Upper lobe of left lung (tissue), 6 donors: ENCODE measurements at places on chromosomes 1 and 21. TPM values are rescaled to one million over a fixed set of nuclear protein-coding genes. Genes with fewer than 3 reads are reported as not detected.

DNA sequence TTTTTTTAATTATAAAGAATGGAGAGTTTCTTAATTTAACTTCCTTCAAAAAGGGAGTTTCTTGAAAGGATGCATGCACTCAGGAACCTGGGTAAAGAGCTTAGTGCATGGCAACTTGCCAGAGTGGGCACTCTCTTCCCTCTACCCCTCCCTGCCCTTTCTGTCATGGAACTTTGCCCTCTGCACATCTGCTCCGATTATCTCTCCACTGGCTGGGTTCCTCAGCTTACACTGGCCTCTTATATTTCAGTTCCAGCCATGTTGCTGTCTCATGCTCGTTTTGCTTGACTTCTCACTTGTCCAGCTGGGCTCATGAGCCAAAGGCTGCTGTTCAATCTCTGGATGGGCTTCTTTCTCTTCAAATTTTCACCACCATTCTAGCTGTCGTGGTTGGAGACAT, 87.0 kb downstream of the NCAM2 start:
- no peaks in the 10 kb centered on the region for H3K27me3 ChIP-seq
- H3K4me3 ChIP-seq = no peak overlapping the region
- H3K27ac ChIP-seq = no peak overlapping the region
- no peaks in the 10 kb centered on the region for H3K36me3 ChIP-seq
- no peaks in the 10 kb centered on the region for H3K4me1 ChIP-seq
- no peak for DNase-seq

DNA sequence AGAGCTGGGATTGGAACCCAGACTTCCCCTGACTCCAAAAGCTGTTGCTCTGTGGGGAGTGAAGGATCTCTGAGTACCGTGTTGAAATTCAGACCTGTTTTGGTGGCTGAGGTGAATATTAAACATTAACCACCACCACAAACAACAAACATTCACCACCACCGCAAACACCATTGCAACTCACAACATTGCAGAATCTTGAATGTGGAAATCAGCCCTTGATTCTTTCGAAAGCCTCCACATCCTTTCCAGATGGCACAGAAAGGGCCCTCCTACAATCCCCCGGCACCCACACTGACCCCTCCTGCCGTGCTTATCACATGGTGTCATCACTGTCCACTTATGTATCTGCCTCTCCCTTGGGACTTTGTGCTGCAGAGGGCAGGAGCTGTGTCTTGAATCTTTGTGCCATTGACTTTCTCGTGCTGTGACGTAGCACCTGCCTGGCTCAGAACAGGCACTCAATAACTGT, 1.4 kb downstream of the CDA start:
- no peaks in the 10 kb centered on the region for H3K36me3 ChIP-seq
- no peak overlapping the region for H3K27ac ChIP-seq
- peak overlapping the region; percentile 34 for H3K4me3 ChIP-seq
- DNase-seq = no peak
- H3K4me1 ChIP-seq = no peaks in the 10 kb centered on the region

GRCh38 chr1:99766378-99766800, at the start of gene FRRS1:
Gene FRRS1, minus strand, starts transcription at chr1:99766635. Its CDS starts 17,867 bp downstream, at chr1:99748768.
- H3K36me3 ChIP-seq = no peaks in the 10 kb centered on the region
- peak within 1 kb of the TSS; percentile 40 for H3K4me3 ChIP-seq
- H3K27me3 ChIP-seq = no peaks in the 10 kb centered on the region
- peak; percentile 85 for DNase-seq
- peaks cover 12% of the 10 kb centered on the region for H3K4me1 ChIP-seq
- H3K27ac ChIP-seq = peak within 1 kb of the TSS; percentile 90

Gene C2CD2
- 23.6 TPM for total RNA-seq

- H3K4me3 ChIP-seq = no peak overlapping the region
- no peak for DNase-seq
- no peaks in the 10 kb centered on the region for H3K27me3 ChIP-seq
- H3K27ac ChIP-seq = no peak overlapping the region
- H3K4me1 ChIP-seq = no peaks in the 10 kb centered on the region
- no peaks in the 10 kb centered on the region for H3K36me3 ChIP-seq
Measured at GRCh38 chr1:172980456-172980855, 70.3 kb downstream of the TNFSF18 start.

- no peak overlapping the region for H3K4me3 ChIP-seq
- no peaks in the 10 kb centered on the region for H3K4me1 ChIP-seq
- no peaks in the 10 kb centered on the region for H3K36me3 ChIP-seq
- H3K27ac ChIP-seq = no peak overlapping the region
Measured at GRCh38 chr1:230392920-230393521, 33.1 kb downstream of the PGBD5 start.

Gene MAGI3
- 140 TPM for total RNA-seq

Gene CLEC20A
- not detected for total RNA-seq

DNA sequence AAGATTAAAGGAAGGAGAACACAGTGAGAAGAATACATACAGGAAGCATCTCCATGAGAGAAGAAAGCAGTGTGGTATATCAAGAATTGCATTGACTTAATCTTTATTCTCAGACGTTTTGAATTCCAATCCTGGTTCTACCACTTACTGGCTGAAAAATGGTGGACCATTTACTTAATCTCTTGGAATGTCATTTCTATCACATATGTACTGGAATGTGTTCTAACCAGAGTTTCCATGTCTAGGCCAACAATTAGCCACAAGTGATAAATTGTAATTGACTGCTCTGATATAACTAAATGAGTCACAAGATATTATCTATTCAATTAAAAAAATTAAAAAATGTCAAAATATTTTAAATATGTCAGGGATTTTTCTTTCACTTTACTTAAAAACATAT, 626.1 kb downstream of the PTPRC start:
- no peaks in the 10 kb centered on the region for H3K27me3 ChIP-seq
- no peak overlapping the region for H3K27ac ChIP-seq
- H3K4me1 ChIP-seq = no peaks in the 10 kb centered on the region
- no peaks in the 10 kb centered on the region for H3K36me3 ChIP-seq

Gene ELAVL4
- total RNA-seq = not detected

DNA sequence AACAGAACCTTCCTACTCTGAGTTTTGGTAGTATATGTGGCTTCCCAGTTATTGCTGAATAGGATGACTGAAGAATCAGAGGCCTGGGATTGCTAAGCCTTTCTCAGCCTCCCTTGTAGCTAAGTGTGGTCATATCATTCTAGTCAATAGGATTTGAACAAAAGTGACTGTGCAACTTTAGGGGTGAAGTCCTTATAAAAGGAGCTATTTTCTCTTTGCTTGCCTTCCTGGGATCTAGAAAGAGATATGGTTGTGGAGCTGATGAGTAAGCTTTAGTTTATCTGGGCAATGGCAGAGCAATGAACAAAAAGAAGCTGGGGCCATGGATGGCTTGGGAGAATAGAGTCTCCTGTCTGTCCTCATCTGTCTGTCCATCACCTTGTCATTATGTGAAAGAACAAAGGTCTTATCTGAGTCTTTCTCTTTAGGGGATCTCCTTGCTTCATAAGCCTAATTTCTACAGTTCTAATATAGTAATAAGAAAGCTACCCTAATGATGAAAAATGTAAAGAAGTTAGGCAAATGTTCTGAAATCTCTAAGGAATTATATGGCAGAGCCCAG, 91.5 kb downstream of the TENT5C start:
- no peak overlapping the region for H3K4me3 ChIP-seq
- H3K27me3 ChIP-seq = no peaks in the 10 kb centered on the region
- DNase-seq = no peak

- H3K4me3 ChIP-seq = no peak overlapping the region
- H3K27me3 ChIP-seq = no peaks in the 10 kb centered on the region
- no peaks in the 10 kb centered on the region for H3K36me3 ChIP-seq
Measured at GRCh38 chr21:33061233-33061632, 8.7 kb upstream of the OLIG1 start.

DNA sequence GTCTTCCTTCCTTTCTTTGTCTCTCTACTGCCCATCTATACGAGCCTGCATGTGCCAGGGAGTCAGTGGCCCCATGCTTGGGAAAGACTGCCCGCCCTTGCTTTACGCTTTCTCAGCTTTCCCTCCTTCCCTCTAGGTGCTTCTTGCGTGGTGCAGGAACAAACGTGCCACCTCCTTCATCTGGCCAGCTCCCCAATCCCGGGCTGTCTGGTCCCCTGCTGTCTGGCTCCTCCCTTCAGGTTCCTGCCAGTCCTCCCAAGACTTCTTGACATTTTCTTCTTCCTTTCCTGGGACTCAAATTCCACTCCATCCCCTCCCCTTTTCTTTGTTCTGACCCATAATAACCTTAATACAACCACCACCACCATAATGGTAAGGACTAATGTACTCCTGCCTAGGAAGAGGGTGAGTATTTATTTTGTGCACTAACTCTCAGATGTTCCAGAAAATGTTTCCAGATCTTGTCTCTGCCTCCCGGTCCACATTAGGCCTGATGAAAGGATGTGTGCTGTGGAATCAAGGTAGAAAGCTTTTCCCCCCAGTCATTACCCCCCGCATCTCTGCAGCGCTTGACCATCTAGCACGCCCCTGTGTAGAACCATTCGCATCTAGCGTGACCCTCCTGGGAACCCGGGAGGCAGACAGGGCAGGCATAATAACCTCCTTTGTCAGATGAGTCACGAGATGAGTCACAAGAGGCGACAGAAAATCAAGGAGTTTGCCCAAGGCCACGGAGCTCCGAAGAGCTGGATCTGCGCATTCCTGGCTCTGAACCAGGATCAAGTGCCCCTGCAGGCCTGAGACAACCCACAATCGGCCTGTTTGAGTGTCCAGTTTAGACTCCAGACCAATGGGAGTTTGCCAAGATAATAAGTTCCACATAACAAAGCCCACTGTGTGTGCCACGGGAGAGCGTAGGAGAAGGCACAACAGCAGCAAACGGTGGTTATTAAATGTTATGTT, 60.1 kb upstream of the NEK2 start:
- no peaks in the 10 kb centered on the region for H3K27me3 ChIP-seq
- no peak for DNase-seq
- H3K36me3 ChIP-seq = no peaks in the 10 kb centered on the region
- H3K27ac ChIP-seq = no peak overlapping the region

Gene HLX
- total RNA-seq = 10.9 TPM

Gene PDE9A
- total RNA-seq = 5.8 TPM

- peaks cover 15% of the 10 kb centered on the region for H3K36me3 ChIP-seq
- no peaks in the 10 kb centered on the region for H3K27me3 ChIP-seq
- H3K4me1 ChIP-seq = peaks cover 57% of the 10 kb centered on the region
- DNase-seq = no peak
- no peak overlapping the region for H3K4me3 ChIP-seq
Measured at GRCh38 chr1:8017495-8018197, 8.5 kb downstream of the ERRFI1 start.

Gene PTPN7
- 9.3 TPM for total RNA-seq

DNA sequence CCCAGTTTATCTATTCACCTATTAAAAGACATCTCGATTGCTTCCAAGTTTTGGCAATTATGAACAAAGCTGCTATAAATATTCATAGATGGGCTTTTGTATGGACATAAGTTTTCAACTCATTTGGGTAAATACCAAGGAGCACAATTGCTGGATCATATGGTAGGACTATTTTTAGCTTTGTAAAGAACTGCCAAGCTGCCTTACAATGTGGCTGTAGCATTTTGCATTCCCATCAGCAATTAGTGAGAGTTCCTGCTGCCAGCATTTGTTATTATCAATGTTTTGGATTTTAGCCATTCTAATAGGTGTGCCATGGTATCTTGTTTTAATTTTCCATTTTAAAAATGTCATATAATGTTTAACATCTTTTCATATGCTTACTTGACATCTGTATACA, 475.6 kb upstream of the NCAM2 start:
- H3K27me3 ChIP-seq = no peaks in the 10 kb centered on the region
- no peak overlapping the region for H3K4me3 ChIP-seq
- H3K4me1 ChIP-seq = no peaks in the 10 kb centered on the region
- no peak overlapping the region for H3K27ac ChIP-seq

DNA sequence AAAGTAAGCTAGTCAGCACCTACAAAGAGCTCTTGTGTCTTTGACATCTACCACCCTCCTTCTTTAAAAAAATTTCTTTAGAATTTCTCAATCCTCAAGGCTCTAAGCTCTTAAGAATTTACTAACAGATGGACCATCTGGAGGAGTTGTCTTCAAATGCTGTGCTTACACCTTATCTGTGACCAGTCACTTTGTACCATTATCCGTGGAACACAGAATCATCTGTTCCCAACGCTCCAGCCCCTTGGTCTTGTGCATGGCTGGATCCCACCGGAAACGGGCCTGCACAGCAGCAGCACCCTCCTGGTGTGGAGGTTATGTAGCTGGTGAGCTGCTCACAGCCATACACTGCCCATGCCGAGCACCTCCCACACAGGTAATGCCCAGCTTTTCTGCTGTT, 89.0 kb downstream of the TBX19 start:
- H3K27me3 ChIP-seq = no peaks in the 10 kb centered on the region
- DNase-seq = no peak
- no peaks in the 10 kb centered on the region for H3K36me3 ChIP-seq
- H3K27ac ChIP-seq = no peak overlapping the region
- H3K4me1 ChIP-seq = no peaks in the 10 kb centered on the region

DNA sequence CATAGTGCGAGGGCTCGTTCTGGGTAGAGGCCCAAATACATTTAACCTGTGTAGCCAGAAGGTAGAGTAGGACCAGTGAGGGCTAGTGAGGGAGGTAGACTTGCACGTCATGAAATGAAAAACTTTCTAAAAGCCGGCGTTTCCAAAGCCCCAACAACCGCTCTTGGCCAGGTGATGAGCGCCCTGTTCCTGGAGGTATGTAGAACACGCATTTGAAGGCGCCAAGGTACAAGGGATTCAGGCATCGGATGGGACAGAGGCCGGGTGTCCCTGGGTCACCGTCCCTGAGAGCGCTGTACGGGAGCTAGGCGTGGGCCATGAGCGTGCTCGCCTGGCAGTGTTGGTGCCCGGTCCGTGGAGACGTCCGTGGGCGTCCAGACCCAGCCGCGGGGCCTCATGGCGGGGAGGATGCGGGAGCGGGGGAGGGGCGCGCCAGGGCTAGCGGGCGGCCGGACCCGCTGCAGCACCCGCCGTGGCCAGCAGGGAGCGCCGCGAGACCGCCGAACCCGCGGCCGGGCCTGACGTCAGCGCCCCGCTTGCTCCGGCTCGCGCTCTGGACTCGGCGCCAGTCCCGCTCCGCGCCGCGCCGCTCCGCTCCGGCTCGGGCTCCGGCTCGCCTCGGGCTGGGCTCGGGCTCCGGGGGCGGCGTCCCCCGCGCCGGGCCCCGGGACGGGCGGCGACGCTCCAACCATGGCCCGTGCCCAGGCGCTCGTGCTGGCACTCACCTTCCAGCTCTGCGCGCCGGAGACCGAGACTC, at the start of gene PTPRU:
Gene PTPRU, plus strand, starts transcription at position 568 of the 757 bp plus-strand sequence. Its CDS starts 123 bp downstream, at position 691.
- H3K4me3 ChIP-seq = peak within 1 kb of the TSS; percentile 63
- H3K27me3 ChIP-seq = no peaks in the 10 kb centered on the region
- peak; percentile 85 for DNase-seq
- no peaks in the 10 kb centered on the region for H3K36me3 ChIP-seq
- peak within 1 kb of the TSS; percentile 81 for H3K27ac ChIP-seq
- peaks cover 43% of the 10 kb centered on the region for H3K4me1 ChIP-seq

Gene GSTM4
- 28.3 TPM for total RNA-seq

DNA sequence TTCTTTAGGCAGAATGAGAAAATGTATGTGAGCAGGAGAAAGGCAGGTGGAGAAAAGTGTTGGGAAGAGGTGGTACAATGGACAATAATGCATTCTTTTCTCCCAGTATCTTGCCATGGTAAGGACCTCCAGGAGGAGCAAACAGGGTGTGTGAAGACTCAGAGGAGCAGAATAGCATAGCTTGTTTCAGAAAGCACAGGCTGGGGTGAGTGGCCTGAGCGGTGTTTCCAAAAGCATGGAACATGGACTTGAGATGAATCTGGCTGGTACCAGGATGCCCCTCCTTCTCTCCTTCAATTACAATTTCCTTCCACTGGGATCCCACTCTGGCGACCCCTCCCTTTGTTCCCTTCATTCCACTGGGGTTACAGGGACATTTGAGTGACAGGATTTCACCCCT, 123.4 kb upstream of the TNR start:
- H3K4me3 ChIP-seq = no peak overlapping the region
- no peak overlapping the region for H3K27ac ChIP-seq
- H3K4me1 ChIP-seq = no peaks in the 10 kb centered on the region
- H3K27me3 ChIP-seq = no peaks in the 10 kb centered on the region
- DNase-seq = no peak
- no peaks in the 10 kb centered on the region for H3K36me3 ChIP-seq

Gene TINAGL1
- total RNA-seq = 191 TPM
